ENCODE measurements at places on chromosomes 5 and 9. TPM values are rescaled to one million over a fixed set of nuclear protein-coding genes. Genes with fewer than 3 reads are reported as not detected.

DNA sequence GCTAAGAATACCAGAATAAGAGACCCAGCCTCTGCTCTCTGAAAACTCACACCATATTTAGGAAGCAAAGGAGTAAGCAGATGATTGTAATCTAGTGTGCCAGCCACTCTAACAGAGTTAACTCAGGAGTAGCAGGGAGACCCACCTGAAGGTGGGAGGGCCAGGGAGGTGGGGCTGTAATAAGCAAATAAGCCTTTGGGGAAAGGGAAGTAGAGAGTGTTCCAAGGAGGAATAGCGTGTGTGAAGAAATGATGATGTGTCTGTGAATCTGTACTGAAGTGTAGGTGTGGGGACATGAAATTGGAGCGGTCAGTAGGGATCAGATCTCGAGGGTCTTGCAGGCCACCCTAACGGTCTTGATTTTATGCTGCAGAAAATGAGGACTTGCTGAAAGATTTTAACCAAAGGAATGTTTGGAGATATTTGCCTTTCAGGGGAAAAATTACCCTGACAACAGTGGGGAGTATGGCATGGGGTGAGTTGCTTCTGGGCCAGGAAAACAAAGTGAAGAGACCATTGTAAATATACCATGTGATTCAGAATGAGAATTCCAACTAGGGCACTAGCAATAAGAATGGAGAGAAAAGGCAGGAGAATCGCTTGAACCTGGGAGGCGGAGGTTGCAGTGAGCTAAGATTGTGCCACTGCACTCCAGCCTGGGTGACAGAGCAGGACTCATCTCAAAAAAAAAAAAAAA, 44.1 kb upstream of the FSD1L start:
- DNase-seq = no peak

DNA sequence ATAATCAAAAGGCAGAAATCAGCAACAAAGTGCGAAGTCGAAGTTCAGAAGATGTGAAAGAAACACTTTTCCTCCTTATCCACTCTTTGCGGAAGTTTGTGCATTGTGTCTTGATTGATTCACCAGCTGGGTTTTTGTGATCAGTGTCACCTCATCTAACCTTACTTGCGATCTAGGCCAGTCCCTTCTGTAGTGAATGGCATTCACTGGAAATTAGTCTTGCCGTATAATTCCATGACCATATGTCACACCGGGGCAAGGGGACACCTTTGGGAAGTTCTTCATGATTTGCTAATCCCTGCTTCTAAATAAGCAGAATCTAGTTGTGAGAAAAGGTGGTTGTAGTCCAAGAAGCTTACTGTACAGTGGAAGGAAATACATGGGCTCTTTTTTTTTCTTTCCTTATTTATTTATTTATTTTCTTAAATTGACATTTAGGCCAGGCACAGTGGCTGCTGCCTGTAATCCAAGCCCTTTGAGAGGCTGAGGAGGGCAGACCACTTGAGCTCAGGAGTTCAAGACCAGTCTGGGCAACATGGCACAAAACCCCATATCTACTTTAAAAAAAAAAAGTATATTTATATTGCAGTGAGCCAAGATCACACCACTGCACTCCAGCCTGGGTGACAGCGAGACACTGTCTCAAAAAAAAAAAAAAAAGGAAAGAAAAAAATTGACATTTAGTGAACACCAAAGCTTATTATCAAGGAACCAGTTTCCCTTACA, 7.8 kb downstream of the RAI14 start:
- DNase-seq = no peak

Gene MEGF10
- total RNA-seq = 1.4 TPM

Gene SURF1
- 59.9 TPM for total RNA-seq

GRCh38 chr9:130138791-130139190, 33.4 kb upstream of the NCS1 start:
- DNase-seq = no peak

Data from left lobe of liver (tissue), 2 donors.